Stimulated activated CD4-positive, alpha-beta T cell treated with anti-CD3 and anti-CD28 coated beads, TNF-alpha, amount 100 ng/mL, for 4 hours (primary cell): ENCODE measurements at places on chromosomes 2 and 18.

DNA sequence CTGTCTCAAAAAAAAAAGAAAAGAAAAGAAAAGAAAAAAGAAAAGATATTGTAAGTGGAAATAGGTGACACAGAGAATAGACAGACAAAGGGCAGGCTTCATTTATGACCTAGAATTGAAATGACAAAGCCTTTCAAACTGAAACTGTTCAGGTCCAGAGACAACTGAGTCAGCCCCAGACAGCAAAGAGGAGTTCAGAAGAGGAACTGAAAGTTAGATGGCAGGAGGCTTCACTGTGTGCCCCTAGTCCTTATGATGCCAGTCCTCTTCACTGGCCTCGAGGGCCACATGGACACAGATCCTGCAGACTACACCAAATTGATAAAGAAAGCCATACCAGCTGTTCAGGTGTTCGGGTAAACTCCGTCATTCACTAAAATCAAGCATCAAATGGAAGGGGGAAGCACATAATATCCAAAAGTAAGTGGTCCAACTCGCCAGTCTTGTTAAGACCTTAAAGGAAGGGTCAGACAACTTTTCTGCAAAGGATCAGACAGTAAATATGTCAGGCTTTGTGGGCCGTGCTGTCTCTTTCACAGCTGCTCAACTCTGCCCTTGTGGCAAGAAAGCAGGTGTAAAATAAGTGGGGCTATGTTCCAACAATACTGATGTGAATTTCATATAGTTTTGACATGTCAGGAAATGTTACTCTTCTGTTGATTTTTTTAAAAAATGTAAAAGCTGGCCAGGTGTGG, 231.9 kb upstream of the MGAT5 start:
- no peak for DNase-seq

DNA sequence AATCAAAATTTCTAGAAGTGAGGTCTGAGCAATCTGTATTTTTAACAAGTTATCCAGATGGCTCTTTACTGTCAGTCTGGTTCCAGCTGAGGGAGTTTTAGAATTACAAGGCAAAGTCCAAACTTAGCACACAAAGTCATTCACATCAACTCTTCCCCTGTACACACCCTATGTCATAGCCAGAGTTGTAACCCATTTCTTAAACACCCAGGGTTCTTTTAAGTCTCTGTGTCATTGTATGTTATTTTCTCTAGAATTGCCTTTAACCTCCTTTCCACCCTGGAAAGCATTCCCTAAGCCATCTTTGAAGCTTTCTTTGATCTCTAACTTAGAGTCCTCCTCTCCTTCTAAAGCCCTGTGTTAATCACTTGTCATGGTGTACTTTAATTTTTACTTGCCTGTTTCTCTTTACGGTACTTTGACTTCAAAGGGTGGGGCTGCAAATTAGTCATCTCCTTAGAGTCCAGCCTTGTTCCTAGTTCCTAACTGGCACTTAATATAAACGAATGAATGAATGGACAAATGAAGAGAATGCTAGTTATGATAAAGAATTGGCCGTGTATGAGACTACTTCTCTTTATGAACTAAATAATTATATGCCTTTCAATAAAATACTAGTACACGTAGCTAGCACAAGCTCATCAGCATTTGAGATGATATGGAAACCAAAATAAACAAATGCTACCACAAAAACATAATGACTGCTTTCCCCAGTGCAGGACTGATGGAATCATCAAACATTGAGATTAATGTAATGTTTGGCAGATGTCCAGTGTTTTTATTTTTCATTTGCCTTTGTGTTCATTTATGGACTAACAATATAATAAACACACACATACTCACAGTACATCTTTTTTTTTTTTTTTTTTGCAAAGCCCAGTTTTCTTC, 11.9 kb upstream of the ACTR3 start:
- DNase-seq: no peak

- DNase-seq: no peak
Observed at GRCh38 chr18:74278058-74278457, 13.7 kb downstream of the CYB5A start.

GRCh38 chr2:108377401-108377800, 353 bp upstream of the SULT1C4 start:
- DNase-seq: no peak

- DNase-seq: no peak
Observed at GRCh38 chr2:17539611-17540092, 844 bp upstream of the VSNL1 start.
